ENCODE measurements at places on chromosomes 11 and 22.

GRCh38 chr22:35785181-35785923, 67.7 kb downstream of the APOL5 start:
- no peak for DNase-seq

DNA sequence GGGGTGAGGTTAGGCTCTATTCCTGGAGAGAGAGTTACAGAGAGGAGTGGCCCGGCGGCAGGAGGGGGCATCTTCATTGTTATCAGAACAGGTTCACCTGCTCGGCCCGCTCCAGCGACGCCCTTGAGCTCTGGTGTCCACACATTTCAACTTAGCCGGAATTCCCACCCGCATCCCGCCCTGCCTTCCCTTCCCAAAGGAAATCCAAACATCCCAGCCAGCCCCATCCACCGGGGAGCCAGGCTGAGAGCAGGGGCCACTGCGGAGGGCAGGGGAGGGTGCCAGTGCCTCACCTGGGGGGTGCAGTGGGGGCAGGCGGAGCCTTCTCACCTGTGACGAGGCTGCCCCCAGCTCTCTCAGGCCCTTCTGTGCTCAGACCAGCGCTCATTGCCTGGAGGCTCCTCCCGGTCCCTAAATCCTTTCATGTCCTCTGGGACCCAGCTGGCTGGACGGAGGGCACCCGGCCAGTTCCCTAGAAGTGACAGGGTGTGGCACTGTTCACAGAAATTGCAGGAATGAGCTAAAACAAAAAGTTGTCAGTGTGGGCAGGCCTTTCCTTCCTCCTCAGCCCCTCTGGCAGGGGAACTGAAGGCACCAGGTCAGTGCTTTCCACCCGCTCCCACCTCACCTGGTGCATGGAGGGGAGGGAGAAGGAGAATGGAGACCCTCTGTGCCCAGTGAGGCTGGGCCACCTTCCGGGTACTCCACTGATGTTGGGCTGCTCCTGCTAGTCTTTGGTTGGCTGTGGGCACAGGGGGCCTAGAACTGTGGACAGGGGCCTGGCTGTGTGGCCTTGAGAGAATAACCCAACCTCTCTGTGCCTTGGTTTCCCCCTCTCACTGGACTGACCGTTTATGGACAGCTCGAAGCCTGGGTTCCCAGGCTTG, 2.2 kb upstream of the MRGPRG start:
- DNase-seq, result no peak

- DNase-seq, result no peak
Measured at GRCh38 chr11:778976-779954, 2.0 kb upstream of the GATD1 start.

DNA sequence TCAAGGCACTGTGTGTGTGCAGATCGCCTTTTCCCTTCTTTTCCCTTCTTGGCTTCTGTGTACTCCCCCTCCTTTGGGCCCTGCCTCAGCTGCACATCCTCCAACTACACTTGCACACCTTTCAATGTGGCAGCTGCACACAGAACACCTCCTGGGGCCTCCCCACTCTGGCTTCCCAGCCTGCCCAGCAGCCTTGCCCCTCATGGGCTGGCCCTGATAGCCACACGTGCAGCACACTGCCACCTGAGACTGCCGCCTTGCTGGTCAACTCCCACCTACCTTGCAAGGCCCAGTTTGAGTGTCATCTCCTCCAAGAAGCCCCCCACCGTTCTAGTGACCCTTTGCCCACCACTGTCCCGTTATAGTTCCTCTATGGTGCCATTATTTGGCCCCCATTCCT, 77.3 kb upstream of the ARFGAP3 start:
- DNase-seq, result no peak

- no peak for DNase-seq
Measured at GRCh38 chr22:47107431-47107830, 345.0 kb downstream of the TBC1D22A start.

GRCh38 chr22:30080805-30081204, 541 bp downstream of the HORMAD2 start:
- no peak for DNase-seq

- DNase-seq, result no peak
Measured at GRCh38 chr11:79119491-79120284, 321.1 kb downstream of the TENM4 start.

DNA sequence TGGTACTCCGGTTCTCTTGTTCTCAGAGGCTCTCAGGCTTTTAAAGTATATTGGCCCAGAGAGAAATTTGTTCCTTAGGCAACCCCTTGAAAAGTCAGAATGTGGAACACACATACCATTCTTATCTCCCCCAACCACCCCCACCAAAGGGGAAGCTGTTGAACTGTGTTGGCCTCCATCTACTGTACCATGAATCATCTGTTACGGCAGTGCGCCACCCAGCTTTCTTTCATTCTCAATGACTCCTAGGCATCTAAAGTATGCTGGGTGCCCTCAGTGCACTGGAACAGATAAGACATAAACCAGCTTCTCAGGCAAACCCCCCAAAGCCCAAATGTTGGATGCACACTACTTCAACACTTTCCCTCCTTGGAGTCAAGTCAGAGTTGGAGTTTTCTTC, 696.2 kb upstream of the TENM4 start:
- no peak for DNase-seq

DNA sequence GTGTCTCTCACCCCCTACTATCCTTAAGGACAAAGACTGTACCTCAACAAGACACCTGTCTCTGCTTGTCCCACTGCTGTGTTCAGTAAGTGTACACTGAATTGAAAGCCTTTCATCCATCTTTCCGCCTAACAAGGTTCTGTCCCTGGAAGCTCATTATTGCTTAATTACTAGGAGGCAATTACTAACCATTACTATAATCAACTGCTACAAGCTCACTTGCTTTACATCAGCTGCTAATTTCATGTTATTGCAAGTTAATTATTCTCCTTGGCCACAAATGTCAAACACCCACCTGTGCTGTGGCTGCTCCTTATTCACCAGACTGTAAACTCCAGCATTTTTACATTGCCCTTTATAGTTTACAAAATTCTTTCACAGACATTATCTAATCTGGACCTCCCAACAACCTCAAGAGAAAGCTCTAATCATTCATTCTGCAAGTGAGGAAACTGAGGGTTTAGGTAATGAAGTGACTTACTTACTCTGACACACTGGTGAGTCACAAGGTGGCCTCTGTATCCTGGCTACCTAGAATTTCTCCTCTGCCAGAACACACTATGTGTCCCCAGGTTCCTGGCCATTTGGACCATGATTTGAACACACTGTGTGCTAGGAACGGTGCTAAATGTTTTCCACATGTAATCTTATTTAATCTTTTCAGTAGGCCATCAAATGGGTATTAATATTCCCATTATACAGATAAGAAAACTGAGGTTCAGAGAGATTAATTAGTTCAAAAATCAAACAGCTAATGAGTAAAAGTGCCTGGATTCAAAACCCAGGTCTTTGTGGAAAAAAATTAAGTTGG, 66.7 kb downstream of the RAB30 start:
- no peak for DNase-seq

- DNase-seq, result no peak
Measured at GRCh38 chr11:45423036-45423435, 136.9 kb upstream of the SYT13 start.

DNA sequence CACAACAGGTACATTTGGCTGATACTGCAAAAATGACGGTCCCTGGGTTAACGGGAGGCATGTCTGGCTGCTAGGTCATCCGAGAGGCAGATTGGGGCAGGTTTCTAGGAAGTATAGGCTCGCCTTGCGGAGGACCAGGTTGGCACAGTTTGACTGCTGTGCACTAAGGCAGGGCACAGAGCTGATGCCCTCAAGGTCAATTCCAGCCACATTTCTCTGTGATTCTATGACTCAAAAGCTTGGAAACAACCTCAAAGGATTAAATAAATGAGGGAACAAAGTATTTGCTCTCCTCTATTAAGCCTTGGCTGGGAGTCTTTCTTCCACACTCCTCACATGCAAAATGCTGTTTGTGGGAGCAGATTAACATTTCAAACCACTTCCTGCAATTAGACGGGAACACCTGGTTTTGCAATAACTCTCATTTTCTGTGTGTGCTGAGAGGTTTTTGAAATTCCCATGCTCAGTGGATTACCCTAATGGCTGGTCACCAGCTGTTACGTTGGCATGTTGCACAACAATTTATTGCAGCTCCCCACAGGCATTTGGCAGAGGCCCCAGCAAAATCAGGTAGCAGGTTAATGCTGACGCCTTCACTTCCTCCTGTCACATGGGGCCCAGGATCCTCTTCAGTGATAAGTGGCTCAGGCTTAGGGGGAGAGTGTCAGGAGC, 61.0 kb upstream of the PLET1 start:
- no peak for DNase-seq

- DNase-seq, result no peak
Measured at GRCh38 chr11:11137339-11137738, 215.7 kb downstream of the CSNK2A3 start.

DNA sequence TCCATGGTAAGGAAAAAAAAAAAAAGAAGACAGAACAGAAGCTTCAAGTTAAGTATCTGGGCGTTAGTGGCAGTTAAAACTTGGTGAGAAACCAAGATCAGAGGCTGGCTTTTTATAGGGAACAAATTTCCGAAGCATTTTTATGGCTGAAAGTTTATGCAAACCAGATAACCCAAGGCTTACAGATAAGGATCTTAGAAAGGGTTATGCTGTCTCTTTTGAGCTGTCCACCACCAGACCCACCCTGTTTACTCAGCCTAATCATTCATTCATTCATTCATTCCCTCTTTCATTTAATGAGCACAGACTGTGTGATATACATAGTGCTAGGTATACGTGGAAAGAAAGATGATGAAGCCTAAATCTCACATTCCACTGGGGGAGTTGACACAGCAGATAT, 89.5 kb downstream of the ME3 start:
- DNase-seq, result no peak

DNA sequence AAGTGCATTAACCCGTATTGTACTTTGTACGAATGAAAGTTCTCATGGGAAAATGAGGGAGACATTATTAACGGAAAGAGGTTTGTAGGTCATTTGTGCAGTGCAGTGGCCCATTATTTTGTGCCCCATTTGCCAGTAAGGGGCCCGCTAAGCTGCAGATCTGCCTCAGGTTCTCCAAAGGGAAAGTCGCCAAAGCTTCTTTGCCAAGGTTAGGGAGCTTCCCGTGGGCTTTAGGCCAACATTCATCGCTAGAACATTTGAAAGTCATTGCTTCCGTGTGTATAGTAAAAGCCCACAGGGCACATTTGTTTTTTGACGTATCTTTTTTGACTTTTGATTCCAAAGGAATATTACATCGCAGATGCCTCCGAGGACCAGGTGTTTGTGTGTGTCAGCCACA, 61.0 kb upstream of the SORL1-AS1 start:
- DNase-seq, result no peak

- DNase-seq, result no peak
Measured at GRCh38 chr11:123173040-123173855, 21.8 kb downstream of the CLMP start.

DNA sequence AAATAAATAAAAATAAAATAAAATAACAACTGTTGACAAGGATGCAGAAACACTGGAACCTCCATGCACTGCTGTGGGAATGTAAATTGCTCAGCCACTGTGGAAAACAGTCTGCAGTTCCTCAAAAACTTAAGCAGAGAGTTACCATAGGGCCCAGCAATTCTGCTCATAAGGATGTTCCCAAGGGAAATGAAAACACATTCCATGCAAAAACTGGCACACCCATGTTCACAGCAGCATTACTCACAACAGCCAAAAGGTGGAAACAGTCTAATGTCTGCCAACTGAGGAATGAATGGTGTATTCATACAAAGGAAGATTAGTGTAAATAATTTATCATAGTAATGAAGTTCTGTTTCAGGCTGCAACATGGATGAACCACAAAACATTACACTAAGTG, 3.2 kb upstream of the KRTAP5-10 start:
- no peak for DNase-seq

- DNase-seq, result no peak
Measured at GRCh38 chr11:706439-706956, 467 bp downstream of the EPS8L2 start.

DNA sequence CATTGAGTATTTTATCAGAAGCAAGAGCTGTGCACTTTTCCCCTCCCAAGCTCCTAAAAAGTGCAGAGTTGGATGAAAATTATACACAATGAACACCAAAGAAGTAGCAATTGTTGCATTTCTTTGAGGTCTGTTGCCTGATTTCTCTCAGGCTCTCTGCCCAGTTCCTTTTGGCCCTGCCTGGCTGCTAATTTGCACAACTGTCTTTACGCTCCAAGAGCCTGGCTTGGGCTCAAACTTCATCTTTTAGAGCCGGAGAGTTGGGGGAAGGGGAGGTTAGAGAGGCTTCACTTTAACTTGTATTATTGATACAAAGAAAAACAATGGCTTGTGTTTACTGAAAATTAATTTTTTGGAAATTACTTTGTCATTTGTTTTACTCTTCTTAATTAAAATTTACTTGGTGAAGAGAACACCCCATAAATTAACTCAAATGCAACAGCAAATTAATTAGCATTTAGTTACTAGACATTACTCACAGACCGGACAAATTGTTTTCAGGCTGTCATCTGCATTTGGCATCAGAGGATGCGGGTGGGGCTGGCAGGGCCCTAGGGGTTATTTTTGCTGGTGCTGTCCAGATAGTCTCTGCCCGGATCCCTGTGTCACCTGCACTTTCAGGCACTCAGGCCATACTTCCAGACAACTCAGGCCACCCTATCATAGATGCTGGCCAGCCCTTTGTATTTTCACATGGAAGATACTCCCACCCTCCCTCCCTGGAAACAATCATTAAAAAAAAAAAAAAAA, 407.3 kb downstream of the NXPE2 start:
- DNase-seq, result no peak

GRCh38 chr11:109140426-109140825, 281.6 kb upstream of the C11orf87 start:
- no peak for DNase-seq

DNA sequence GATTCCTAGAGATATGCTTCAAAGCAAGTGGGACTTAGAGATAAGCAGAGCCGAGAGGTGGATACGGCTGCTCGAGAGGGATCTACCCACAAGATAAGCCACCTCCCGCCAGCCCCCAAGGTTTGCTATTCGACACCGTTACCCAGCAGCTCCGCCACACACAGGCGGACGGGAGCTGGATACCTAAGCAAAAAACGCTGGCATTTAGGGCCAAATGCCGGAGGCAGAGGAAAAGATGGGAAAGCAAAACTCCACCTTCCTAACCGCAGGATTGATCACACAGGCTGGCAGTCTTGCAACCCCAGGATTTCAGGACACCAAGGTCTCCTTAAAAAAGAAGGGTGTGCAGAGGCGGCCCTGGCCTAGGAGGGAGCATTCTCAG, 709 bp downstream of the FTH1 start:
- no peak for DNase-seq

GRCh38 chr11:97751952-97752351, 1268.8 kb upstream of the CNTN5 start:
- no peak for DNase-seq

DNA sequence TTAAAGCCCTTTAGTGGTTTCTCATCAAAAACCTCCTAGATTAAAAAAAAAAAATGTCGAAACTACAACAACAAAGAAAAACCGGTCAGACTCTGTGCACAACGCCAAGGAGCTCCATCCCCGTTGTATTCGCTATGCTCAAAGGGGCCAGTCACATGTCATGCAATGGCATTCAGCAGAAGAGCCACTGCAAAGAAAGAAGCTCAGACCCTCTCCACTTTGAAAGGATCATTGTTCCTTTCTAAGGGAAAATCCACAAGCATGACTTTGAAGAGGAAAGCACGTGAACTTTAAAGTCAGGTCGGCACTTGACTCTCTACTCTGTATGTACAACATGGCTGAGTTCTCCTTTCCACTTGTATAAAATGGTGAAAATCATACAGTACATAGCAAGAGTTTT, 655.6 kb downstream of the ETS1 start:
- no peak for DNase-seq
